A549 treated with Hydrocortisone at 1 μM for 4 hours (cell line): ENCODE measurements at places on chromosomes 1 and 21. TPM values are rescaled to one million over a fixed set of nuclear protein-coding genes. Genes with fewer than 3 reads are reported as not detected.

Gene RPTN
- 0.02 TPM in 1 of 5 replicates, not detected in the others for total RNA-seq

Gene SH2D1B
- 0.06 to 0.15 TPM (median 0.12 TPM) in 5 replicates for total RNA-seq

Gene DAB1
- not detected in 5 replicates for total RNA-seq

Gene CHODL
- not detected in 5 replicates for total RNA-seq

Gene FAM151A
- 0.15 to 0.29 TPM (median 0.24 TPM) in 5 replicates for total RNA-seq

Gene RGS1
- not detected in 5 replicates for total RNA-seq

Gene HIPK1
- 13.4 to 16.6 TPM (median 15.2 TPM) in 5 replicates for total RNA-seq
